ENCODE measurements at places on chromosomes 3 and 15.

DNA sequence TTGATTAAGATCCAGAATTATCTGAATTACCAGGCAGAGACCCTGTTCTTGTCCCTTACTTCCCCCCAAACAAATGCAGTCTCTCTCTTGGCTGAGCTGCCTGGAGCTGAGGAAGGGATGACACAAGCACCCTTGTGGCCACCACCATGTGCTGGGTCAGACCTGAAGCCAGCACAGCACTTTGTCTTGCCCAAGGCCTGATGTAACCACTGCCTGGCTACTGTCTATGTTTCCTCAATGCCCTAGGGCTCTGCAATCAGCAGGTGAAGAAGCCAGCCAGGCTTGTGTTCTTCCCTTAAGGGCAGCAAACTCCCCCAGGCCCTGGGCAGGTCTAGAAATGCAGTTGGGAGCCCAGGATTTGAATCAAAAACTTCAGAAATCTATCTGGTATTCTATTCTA, 15.8 kb upstream of the CASR start:
- DNase-seq: no peak

GRCh38 chr3:149316437-149316836, 17.0 kb downstream of the TM4SF18 start:
- no peak for DNase-seq

GRCh38 chr3:142904639-142905436, 16.0 kb upstream of the PCOLCE2 start:
- DNase-seq: peak; percentile 18

DNA sequence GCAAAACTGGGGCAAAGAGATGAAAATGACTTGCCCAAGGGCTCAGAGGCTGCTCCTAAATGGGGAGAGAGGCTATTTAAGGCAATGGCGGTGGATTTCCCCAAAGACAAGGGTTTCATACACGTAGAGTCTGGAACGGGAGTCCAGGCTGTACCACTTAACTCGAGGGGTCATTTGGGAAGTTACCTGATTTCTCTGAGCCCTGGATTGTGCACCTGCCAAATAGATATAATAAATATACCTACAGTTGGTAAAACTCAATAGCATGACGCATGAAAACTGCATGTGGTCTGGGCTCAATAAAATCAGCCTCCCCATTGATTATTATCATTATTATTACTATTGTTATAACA, 1.3 kb upstream of the ITPR1 start:
- DNase-seq: no peak

GRCh38 chr3:13322324-13322723, 97.8 kb downstream of the NUP210 start:
- DNase-seq: no peak

GRCh38 chr3:56409790-56410189, 58.5 kb downstream of the ERC2 start:
- DNase-seq: no peak

- DNase-seq: no peak
Observed at GRCh38 chr15:74865316-74865715, 7.8 kb downstream of the SCAMP2 start.

DNA sequence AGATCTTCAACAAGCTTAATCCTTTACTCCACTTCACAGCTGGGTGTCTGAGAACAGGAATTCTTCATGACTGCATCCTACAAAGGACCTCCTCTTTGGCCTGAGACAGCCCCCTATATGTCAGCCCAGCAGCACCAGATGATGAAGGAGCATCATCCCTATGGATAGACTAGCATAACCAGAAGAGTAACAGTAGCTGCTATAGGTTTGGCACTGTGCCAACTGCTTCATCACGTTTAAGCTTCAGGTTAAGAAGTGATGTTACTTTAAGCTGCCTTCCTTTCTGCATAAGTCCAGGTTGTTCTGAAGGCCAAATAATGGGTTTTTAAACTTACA, 50.6 kb downstream of the CMSS1 start:
- peak; percentile 25 for DNase-seq

DNA sequence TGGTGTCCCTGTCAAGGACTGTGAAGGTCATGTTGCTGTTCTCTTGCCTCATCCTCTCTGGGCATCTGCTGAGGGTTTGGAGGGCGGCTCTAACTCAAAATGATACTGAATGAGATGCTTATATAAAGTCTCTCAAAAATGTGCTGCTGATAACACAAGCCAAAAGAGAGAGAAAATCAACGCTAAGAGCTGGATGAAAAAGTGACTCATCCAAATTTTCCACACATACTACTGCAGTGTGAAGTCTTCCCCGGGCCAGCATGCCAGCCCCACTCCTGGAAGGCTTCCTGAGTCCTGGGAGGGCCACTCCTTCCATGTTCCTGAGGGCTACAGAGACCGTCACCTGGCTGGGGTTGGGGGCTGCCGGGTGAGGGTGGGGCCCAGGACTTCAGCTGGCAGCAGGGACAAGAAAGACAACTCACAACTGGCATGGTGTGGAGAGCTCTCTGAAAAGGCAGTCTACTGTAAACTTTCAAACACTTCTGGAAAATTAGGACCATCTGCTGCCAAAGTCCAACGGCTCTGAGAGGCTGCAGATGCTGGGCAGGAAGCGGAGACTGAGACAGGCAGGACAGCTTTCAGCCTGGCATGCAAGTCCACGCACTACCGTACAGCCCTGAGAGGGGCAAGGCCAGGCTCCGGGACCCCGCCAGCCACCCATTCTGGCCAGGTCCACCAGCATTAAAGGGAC, 200.3 kb downstream of the ADAMTS17 start:
- no peak for DNase-seq

DNA sequence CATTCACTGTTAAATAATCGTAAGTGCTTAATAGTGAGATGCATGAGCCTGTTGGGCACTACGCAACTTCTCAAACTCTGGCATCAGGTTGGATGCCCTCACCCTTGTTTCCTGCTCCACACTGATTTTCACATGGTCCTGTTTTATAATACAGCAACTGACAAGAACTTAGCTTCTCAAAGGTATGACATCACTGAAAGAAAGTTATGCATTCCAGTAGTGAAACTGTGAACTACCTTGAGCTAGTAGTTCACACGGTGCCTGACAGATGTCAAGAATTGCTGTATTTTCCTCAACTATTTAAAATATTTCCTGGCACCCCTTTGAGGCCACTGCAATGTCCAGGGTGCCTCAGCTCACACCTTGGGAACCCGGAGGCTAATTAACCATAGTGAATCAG, 327.5 kb downstream of the RORA start:
- DNase-seq: no peak

- DNase-seq: no peak
Observed at GRCh38 chr3:22916933-22917332, 286.2 kb upstream of the UBE2E2 start.

DNA sequence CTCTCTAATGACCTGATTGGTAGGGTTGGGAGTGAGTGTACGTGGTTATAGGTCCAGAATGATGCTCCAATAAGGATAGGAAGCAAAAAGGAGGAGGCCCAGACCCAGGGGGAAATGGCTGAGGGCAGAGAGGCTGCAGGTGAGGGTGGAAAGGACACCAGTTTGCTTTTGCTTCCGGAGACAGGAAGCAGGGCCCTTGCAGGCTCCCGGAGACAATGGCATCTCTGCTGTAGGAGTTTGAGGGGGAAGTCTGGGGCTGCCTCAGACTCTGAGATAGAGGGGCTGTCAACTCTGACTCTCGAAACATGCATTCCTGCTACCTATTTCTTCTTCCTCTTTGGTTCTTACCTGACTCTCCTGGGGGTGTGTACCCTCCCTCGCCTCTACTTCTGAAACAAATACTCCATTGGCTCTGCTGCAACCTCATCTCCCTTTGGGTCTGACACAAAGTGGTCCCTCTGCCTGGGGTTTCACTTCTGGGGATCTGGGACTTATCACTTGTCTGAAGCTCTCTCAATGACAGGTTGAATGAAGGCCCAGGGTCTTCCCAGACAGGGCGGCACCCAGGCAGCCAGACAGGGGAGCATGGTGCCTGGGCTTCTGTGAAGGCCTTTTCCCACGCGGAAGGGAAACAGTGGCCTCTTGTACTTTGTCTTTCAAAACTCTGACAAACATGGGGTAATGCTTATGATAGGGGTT, 61.5 kb downstream of the CHRD start:
- no peak for DNase-seq

DNA sequence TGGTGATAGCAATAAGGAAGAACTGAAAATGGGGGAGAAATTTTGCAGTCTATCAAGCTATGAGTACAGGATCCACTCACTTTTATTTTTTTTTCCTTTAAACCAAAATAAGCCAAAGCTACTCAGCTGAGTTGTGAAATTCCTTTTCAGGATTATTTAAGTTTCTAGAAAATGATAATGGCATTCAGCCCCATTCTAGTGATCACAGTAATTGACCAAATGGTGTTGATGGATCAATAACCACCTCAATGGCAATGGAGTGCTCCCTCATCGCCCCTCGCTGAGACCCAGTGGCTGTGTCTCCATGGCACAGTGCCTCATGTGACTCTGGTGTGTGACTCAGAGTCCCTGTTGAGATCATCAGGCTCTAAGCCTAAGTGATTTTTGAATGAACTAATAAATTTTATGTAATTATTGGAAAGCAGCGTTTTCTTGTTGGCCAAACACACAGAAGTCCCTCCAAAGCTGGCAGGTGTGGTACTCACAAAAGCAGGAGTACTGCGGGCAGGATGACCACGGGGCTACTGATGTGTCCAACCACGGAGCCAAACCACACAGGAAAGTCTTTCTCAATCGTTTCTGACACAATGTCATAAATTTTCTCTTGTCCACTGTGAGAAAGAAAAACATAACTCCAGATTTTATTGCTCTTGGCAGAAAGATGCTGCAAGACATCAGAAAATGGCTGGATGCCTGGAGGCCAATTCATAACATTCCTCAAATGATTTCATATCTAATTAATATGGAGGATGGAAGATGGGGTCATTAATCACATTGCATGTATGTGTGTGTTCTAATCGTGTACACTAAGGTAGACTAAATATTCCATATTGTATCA, 14.4 kb upstream of the STARD5 start:
- peak; percentile 15 for DNase-seq

DNA sequence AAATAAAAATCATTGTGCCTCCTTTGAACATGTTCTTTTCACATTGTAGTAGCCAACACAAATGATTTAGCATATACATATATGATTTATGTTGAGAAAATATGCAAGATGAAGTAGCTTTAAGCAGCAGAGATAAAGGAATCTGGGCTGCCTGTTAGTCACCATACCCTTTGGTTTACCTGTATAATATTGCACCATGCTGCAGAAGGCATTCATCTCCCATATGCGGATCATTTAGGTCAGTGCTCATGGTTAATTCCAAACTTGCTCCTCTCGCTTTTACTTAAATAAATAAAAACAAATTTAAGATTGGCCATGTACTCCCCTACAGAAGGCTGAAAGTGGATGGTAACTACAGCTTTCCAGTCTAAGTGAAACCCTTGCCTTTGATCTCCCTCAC, 86.7 kb upstream of the TBL1XR1 start:
- no peak for DNase-seq

- no peak for DNase-seq
Observed at GRCh38 chr3:186375443-186375842, 13.4 kb upstream of the DGKG start.

DNA sequence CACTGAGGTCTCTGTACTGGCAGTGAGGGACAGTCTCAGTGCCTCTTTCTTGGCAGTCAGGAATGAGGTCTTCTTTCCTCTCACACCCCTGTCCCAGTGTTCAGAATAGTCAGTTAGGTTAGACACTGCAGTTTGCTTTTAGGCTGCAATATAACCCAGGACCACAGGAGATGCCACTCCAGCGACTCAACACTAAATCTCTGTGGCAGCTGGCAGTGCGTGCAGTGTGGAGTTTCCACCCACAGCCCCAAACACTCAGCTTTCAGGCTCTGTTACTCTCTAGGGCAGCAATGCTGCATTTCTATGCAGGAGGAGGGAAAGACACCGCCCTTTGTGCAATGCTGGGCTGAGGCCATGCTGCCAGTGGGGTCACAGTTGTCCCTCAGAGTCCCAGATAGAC, 150.2 kb upstream of the SUCLG2 start:
- DNase-seq: no peak

DNA sequence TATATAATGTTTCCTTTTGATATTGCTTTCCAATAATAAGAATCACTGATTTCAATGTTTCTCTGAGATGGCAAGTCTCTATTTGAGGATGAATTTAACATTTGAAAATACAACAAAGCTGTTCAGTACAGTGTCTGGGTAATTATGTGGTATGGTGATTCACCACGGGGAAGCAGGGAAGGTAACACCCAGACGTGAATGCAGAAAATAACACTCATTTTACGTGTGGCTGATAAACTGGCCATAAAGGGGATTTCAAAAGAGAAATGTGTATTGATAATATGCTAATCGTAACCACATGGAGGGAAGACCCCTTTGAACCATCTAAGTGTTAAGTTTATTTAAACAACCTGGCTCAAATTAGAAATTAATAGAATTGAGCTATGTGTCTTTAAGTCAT, 344.6 kb downstream of the GRM7 start:
- no peak for DNase-seq

DNA sequence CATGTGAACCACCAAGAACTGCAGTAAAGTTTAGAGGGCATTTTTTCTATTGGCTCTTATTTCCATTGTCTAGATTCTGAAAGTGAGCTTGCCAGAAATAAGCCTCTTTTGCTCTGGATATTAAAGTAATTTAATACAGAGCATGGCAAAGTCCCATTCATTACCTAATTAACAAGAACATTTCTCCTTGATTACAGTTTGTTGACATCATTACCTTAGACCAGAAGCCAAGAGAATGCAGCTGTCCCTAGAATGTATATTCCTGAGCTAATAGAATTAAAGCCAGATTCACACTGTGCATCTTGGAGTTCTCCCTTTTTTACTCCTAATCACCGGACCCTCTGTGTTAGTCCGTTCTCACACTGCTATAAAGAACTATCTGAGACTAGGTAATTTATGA, 46.4 kb upstream of the TM4SF4 start:
- no peak for DNase-seq

GRCh38 chr15:65212097-65212496, 824 bp upstream of the CILP start:
- DNase-seq: no peak

- DNase-seq: no peak
Observed at GRCh38 chr3:17315897-17316296, 426.5 kb downstream of the TBC1D5 start.

GRCh38 chr15:59157840-59158700, 48.6 kb upstream of the LDHAL6B start:
- no peak for DNase-seq

GRCh38 chr15:83250781-83251180, 33.7 kb downstream of the BNC1 start:
- no peak for DNase-seq

DNA sequence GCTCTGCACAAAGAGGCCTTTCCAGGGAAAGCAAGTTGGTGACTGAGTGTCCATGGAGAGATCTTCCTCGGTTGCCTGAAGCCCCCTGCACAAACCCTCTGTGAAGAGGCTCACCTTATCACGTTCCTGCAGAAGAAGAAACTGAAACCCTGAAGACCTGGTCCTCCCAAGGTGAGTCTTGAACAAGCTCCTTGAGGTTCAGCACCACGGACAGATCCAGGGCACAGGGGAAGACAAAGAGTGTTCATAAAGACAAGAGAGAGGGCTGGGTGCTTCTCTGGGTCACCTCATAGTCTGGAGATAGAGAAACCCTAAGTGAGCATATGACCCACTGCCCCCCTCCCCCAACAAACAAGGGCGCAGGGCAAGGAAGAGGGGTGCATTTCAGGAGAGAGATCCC, 21.7 kb upstream of the TBC1D21 start:
- DNase-seq: peak; percentile 57

- DNase-seq: no peak
Observed at GRCh38 chr3:42148086-42148848, 57.1 kb downstream of the TRAK1 start.

Measured in RKO (cell line).